ENCODE measurements at places on chromosomes 12 and 14. TPM values are rescaled to one million over a fixed set of nuclear protein-coding genes. Genes with fewer than 3 reads are reported as not detected.

DNA sequence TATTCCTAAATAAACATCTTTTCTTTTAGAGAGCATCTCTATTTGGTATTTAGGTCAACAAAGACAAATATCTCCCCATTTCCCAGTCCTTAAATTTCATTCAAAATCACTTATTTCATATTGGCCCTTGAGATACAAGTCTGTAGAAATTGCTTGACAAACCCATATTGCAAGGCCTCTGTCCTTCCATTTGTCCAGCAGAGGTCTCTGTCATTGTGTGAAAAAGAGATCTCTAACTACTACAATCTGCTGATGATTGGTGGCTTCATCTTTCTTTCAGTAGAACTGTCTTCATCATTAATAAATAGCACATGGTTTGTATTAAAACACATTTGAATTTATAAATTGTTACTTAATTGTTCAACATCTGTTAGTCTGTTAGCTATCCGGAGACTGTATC, 252.6 kb downstream of the ACSS3 start:
- no peak for DNase-seq

DNA sequence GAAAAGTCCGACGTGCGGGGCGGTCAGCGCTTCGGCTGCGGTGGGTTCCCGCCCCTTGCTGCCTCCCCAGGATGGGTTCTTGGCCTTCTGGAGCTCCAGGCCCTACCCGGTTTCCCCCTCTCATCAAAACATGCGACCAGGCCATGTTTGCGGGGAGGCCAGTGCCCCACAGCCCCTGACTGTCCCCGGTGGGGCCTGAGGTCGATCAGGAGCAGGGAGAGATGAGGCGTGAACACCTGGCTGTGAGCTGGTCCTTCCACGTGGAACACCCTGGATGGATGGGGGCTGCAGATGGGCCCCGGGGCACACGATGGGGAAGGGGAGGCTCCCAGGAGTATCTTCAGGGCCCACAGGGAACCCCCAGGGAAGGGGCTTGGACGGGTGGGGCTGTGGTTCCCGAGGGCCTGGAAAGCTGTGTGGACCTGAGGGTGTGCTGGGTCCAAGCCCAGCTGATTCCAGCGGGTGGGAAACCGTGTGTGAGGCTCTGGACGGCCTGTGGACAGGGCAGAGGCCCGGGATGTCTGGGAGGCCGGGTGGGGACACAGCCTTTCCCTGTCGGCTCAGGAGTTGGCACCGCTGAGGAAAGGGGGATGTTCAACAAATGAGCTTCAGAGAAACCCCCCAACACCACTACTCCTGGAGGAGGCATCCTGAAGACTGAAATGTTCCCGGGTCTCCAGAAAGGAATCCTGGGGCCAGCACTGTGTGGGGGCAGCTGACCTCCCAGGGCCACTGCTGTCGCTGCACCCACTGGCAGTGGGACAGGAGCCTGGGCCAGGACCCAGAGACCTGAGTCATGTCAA, 187.0 kb upstream of the C14orf180 start:
- DNase-seq = no peak

GRCh38 chr12:94180558-94181296, 32.4 kb downstream of the PLXNC1 start:
- DNase-seq = no peak

DNA sequence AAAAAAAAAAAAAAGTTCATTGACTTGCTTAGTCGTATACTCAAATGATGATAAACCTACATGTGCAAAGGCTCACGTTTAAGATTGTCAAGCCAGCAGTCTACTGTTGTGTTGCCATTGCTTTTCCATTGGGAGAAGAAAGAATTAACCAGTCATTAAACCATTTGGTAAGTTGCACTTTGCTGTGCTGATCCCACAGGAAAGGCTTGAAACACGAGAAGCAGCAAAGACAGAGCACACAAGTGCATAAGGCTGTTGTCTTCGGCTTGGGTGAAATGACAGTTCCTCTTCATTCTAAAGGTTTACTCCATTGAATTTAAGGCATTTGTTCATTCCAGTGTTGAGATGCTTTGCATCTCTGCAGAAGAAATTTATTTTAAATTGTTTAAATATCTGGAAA, 50.1 kb downstream of the ZC3H14 start:
- DNase-seq = no peak

- DNase-seq = no peak
Measured at GRCh38 chr12:68932128-68932960, 627 bp downstream of the CPM start.

- DNase-seq = no peak
Measured at GRCh38 chr12:2418579-2418978, 365.8 kb downstream of the CACNA1C start.

- no peak for DNase-seq
Measured at GRCh38 chr14:61923348-61923747, 161.1 kb downstream of the SNAPC1 start.

DNA sequence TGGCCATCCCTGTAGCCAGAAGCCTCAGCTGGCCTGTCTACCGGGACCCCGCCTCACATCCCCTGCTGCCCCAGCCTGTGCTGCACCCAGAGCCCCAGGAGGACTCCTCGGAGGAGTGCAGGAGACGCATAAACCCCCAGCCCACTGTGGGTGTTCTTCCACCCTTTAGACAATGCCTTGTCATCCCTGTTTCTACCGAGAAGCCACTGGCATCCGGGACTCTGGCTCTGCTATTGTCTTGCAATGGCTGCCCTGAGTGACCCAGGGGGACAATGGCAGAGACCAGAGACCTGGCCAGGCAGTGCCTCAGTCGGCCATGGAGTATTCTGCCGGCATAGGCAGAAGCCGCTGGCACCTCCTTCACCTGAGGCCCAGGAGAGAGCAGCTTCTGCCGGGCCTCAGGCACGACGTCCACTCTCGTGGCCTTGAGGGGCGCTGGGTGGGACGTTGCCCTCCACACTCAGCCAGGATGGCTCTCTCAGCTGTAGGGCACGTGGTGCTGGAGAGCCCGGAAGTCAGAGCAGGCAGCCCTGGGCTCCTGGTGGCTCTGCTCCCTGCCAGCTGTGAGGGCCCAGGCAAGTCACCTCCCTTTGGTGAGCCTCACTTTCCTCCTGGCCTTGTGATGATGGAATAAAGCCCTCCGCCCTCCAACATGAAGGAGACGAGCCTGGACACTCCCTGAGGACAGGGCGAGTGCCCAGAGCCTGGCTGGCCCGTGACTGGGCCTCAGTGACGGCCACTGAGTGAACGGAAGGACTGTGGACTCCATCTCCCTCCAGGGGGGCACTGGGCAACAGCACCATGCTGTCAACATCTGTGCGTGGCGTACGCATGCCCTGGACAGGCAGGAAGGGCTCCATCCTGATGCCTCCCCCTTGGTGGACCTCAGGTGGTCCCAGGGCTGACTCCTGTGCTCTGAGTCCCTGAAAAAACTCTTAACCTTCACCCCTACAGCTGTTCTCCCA, 41.0 kb downstream of the TRAFD1 start:
- no peak for DNase-seq

- DNase-seq = no peak
Measured at GRCh38 chr14:93033084-93033982, 82.4 kb downstream of the ITPK1 start.

GRCh38 chr14:75063013-75063412, 811 bp downstream of the ACYP1 start:
- DNase-seq = no peak

GRCh38 chr12:54529581-54529980, 19.8 kb upstream of the PDE1B start:
- DNase-seq = no peak

- DNase-seq = no peak
Measured at GRCh38 chr14:104692261-104692938, 3.0 kb downstream of the INF2 start.

GRCh38 chr12:130459916-130460315, 122.2 kb downstream of the PIWIL1 start:
- DNase-seq = no peak

- DNase-seq = no peak
Measured at GRCh38 chr12:3727877-3728632, 24.9 kb downstream of the CRACR2A start.

- DNase-seq = no peak
Measured at GRCh38 chr12:92363295-92364146, 217.9 kb upstream of the BTG1 start.

Gene MAP1LC3B2
- polyA plus RNA-seq = 7.9 TPM

Gene L2HGDH
- 11.2 TPM for polyA plus RNA-seq

Gene ACOT4
- 3.5 TPM for polyA plus RNA-seq

Gene POTEM
- polyA plus RNA-seq = not detected

Gene EIF2S3B
- polyA plus RNA-seq = 2.2 TPM

Gene CFAP251
- polyA plus RNA-seq = 9.2 TPM

Gene CELA1
- not detected for polyA plus RNA-seq

Gene CCDC196
- polyA plus RNA-seq = 0.42 TPM

Gene GDF3
- polyA plus RNA-seq = 0.83 TPM

Gene ANG
- 6.7 TPM for polyA plus RNA-seq

Gene TMEM30B
- 10.0 TPM for polyA plus RNA-seq

Gene C12orf54
- not detected for polyA plus RNA-seq

Gene TNS2
- 94.1 TPM for polyA plus RNA-seq

All from renal cortex interstitium (tissue), 15 donors.